ENCODE measurements at places on chromosomes 7 and 10.

GRCh38 chr7:120760851-120761250 lies 97.1 kb downstream of the TSPAN12 start:
- DNase-seq = no peak

DNA sequence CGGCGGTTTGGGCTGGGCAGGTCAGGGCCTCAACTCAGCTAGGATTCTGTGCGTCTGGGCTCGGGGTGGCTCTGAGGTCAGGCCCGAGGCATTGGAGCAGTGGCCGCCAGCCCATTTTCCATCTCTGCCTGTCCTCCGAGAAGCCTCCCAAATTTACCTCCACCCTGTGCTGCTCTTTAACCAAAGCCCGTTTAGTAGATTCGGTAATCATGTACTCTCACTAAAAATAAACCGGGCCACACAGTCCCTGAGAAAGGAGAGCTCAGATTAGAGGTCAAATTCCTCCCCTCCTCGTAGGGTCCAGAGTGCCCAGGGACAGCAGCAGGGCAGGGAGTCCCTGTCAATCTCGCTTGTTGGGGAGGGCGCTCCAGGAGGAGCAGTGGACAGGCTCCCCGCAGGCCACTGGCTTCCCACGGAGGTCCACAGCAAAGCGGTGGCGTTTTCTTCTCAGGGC lies 88.7 kb upstream of the CHST15 start:
- no peak for DNase-seq

DNA sequence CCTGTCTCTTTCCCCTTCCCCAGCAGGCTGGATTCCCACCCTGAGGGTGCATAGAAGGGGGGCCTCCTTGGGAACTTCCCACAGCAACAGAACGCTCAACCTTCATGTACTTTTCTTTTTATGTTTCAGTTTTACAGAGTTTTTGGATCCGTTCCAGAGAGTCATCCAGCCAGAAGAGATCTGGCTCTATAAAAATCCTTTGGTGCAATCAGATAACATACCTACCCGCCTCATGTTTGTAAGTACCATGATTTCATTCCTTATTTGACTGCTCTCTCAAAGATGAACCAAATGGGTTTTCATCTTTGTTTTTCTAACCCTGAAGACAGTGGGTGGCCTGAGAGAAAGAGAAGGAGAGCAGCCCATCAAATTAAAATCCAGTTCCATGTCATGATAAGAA lies 46.7 kb downstream of the PLPP4 start:
- DNase-seq = no peak

- DNase-seq = no peak
Observed at GRCh38 chr10:48819783-48820182, 119.9 kb downstream of the LRRC18 start.

DNA sequence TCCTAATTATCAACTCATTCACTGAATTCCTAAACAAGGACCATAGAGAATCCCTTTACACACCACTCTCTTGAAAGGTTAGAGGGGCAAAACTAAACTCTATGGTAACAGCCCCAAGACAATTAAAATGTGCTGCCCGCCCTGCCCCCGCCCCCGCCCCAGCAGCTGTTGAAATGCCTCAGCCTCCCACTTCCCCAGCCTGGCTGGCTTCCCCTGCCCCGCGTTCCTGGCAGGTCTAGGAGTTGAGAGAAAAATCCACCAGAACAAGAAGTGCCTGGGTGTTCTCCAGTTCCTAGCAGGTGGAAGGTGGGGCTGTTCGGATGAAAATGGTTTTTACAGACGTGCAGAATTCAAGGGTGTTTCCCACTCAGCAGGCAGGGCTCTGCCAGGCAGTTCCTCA lies 109.5 kb upstream of the ZEB1 start:
- no peak for DNase-seq

GRCh38 chr10:37495415-37495814 lies 362.0 kb downstream of the ZNF248 start:
- DNase-seq = no peak

- no peak for DNase-seq
Observed at GRCh38 chr10:124085680-124086079, 7.7 kb downstream of the CHST15 start.

GRCh38 chr10:103545771-103546281 lies 52.3 kb downstream of the NEURL1 start:
- no peak for DNase-seq

DNA sequence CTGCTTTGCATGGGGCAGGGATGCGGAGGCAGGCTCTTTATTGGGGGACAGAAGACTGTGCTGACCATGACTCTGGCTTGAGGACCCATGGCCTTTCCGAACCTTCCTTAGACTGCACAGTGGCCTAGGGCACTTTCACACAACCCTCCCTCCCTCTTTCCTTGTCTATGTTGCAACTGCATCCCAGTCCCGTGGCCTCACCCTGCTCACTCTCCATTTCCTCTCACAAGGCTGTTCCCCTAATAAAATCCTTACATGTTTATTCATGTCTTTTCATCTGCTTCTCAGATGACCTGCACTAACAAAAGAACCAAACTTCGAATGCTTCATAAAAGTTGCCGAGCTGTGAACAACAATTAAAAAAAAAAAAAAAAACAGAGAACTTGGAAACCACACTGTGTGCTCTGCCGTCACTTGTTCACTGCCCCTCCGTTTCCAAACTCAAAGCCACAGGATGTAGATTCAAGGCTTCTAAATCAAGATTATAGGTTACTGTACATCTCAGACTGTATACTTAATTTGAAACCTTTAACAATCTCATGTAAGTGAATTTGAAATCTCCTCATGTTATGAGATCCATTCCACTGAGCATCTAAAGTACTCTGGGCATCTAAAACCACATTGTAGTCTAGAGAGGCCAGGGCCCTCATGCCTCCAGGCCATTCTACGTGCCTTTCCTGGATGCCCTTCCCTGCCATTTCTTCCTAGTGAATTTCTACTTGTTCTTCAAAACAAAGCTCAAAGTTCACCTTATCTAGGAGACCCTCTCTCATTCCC lies 265.9 kb downstream of the SNX13 start:
- no peak for DNase-seq

- DNase-seq = no peak
Observed at GRCh38 chr7:17633067-17633466, 307.2 kb downstream of the SNX13 start.

DNA sequence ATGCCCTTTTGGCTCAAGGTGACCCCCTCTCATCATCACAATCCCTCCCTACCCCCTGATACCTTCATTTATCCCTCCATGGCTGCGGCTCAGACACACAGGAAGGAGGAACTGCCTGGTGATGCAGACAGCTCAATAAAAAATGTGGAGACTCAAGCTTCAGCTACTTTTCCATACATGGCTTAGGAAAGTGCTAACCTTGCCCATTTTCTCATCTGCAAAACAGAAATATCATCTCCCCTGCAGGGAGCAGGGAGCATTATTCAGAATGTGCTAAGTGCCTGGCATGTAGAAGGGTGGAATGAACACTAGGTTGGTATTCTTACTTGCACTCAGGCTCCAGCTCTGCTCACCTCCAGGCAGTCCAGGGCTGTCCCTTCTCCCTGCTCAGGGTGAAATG lies 23.8 kb downstream of the CXCL12 start:
- DNase-seq = no peak

- no peak for DNase-seq
Observed at GRCh38 chr10:11823989-11824346, 812 bp downstream of the PROSER2 start.

- no peak for DNase-seq
Observed at GRCh38 chr10:130924138-130924819, 387.2 kb downstream of the TCERG1L start.

- no peak for DNase-seq
Observed at GRCh38 chr7:56174346-56174874, 58.2 kb upstream of the NUPR2 start.

DNA sequence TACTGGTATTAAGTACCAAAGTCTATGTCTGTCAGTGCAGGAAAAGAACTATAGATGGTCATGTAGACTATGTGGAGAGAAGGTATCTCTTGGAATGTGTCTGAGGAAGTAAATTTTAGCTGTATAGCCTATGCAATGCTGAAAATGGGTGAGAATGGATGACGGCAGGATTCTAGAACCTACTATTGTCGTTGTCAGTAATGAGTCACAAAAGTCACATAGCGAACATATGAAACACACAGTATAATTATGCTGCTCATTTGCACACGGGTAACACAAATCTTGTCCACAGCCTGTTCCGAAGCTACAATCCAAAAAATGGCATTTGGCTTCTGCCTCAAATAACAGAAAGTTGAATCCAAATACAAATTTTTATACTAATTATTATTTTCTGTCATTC lies 33.6 kb upstream of the KMT2E start:
- no peak for DNase-seq

DNA sequence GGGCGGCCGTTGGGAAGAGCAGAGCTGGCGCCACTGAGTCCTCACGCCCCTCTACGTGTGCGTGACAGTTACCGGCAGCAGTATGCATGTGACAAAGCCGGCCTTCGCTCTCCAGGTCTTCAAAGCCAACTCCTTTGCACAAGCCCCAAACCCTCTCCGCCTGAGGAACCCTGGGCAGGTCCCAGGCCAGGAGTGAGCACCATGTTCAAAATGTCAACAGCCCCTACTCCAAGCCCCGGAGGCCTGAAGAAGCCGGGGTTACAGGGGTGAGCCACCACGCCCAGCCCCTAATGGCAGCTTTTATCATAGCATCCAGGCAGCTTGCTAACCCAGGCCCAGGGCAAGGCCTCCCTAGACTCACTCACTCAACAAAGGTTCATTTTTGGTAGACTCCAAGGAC lies 70.8 kb downstream of the OAT start:
- no peak for DNase-seq

DNA sequence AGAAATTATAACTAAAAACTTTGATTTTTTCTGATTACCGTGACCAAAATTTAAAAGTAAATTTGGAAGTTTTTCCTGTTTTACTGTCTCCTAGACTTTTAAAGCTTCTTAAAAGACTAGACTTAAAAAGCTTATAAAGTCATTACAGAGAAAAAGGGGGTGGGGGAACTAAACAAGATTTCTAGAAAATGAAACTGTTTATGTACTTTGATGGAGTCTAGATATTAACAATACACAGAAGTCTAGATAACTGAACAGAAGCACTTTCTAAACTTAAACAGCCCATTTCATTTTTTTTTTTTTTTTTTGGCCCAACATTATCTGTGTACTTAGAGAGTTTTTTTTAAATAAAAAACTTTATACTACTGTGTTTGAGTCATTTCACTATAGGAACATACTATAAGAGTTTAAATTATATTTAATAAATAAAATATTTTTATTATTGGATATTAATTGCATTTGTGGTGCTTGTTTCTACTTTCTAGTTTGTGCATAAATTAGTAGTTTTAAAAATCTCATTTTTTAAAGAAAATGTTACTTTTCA lies 98.5 kb downstream of the PHTF2 start:
- no peak for DNase-seq

- DNase-seq = no peak
Observed at GRCh38 chr7:36224934-36225858, 72.1 kb downstream of the EEPD1 start.

GRCh38 chr7:46301677-46302076 lies 380.6 kb upstream of the IGFBP3 start:
- no peak for DNase-seq

DNA sequence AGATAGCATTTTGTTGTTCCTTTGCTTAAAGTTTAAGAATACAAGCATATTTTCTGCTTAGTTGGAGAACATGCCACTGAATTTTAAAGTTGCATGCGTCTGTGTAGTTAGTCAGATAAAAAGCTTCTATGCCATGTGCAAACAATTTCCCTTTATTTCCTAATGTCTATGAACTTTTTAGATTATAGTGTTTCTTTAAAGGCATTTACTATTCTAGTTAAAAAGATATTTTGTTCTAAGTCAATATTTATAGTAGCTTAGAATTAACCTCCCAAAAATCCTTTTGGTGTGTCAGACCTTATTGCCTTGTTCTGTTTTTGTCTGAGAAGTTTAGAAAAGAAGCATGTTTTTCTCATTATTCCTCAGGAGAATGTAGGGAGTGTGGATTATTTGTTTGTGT lies 99.0 kb upstream of the GATA3 start:
- DNase-seq = no peak

DNA sequence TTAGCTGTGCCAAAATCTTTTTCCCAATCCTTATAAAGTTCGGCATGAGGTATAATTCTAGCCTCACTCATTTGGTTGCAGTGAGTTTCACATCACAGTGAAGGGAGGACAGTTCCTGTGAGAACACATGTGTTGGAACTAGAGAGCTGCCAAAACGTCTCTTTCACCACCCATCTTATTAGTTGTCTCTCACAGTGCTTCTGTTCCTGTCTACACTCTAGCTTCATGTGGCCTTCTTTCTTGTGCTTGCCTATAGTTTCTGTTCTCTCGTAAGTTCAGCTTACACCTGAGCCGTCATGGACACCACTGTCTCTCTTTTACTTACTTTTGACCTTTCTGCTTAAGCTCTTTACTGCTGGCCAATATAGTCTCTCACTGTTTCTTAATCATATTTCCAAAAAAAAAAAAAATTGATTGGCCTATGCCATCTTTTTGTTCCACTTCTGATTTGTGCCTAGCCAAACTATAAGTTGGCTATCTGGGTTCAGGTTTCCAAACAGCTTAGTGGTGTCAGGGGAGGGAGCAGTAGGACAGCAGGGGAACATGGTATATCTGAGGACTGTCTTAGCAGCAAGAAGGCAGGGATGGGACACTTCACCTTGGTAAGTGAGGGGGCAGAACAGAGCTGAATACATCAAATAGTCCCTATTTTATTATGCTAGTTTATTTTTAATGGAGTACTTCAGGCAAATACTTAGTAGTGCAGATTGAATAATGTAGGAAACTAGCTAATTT lies 38.0 kb downstream of the ZNRF2 start:
- DNase-seq = no peak

GRCh38 chr10:44071479-44071878 lies 313.4 kb downstream of the CXCL12 start:
- DNase-seq = no peak

GRCh38 chr10:17387861-17388503 lies 66.4 kb downstream of the ST8SIA6 start:
- no peak for DNase-seq

DNA sequence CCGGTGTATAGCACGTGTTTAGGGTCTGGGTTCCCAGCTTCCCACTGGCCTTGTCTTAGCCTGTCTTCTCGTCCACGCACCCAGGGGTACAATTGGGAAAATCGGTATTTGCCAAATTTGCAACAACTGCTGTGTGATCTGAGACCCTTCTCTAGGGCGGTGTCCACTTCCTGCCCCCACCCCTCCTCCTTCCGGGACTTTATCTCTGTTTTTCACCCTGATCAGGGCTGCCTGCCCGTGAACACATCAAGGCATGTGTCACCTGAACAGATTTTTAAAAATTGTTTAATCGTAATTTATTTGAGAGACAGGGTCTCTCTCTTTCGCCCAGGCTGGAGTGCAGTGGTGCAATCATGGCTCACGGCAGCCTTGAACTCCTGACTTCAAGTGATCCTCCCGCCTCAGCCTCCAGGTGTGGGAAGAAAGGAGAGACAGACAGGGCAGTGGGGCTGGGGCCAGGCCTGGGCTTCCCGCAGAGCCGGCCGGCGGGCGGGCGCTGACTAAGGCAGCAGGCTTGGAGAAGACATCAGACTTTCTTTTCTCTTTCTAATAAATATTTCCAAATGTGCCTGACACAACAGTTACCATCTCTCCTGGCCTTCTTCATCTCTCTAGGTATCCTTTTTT lies 27.5 kb downstream of the ELFN1 start:
- DNase-seq = no peak

Measured in stimulated activated CD4-positive, alpha-beta T cell treated with anti-CD3 and anti-CD28 coated beads, TNF-alpha, amount 100 ng/mL, for 1 hour (primary cell).